ENCODE measurements at places on chromosomes 5 and 9.

GRCh38 chr9:127918183-127919107 lies 1.6 kb upstream of the ST6GALNAC4 start:
- no peak for DNase-seq

GRCh38 chr9:99819856-99820684 lies 1.6 kb upstream of the NR4A3 start:
- DNase-seq = peak; percentile 95

DNA sequence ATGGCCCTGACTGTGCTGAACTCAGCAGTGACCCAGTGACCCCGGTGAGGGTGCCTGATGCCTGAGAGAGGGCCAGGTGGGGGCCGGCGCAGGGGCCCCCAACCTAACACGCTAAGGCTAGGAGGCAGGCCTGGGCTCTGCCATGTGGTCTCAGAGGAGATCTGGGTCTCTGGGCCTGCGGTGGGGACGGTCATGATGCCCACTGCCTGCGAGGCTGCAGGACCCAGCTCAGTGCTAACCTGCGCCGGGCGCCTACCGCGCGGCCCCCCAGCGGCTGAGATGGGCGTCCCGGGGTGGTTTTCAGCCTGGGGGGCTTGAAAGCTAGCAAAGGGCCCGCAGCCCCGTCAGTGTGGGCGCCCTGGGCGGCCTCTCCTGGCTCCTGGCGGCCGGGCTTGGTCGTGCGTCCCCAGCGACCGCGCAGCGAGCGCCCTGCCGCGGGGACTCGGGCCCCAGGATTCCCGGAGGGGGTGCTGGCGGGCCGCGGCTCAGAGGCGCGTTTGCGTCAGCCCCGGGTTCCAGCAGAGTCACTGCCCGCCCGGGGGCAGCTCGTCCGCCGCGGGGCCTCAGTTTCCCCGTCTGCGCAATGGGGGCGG lies 2.5 kb downstream of the EGFL7 start:
- DNase-seq = no peak

GRCh38 chr5:72488756-72489155 lies 18.5 kb downstream of the ZNF366 start:
- no peak for DNase-seq

GRCh38 chr5:142870532-142871362 lies 100.6 kb downstream of the ARHGAP26 start:
- DNase-seq = no peak

- DNase-seq = no peak
These were observed 468.4 kb upstream of the CDH6 start for GRCh38 chr5:30725073-30725472.

GRCh38 chr9:102428305-102428704 lies 566.8 kb upstream of the CYLC2 start:
- no peak for DNase-seq

DNA sequence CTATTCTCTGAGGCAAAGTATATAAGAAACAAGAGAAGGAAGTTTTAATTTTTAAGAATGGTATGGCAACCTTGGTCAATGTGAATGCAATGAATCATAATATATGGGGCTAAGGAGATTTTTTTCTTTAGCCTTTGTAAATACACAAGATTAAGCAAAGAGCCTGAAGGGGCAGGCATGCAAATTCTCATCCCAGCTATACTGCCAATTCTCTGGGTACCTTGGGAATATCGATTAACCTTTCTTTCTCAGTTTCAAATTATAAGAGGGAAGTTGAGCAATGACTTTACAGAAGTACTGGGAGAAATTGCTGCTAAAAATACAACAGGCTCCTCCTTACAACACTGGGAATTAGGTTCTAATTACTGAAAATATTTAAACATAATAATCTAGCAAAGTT lies 97.5 kb downstream of the MRPS27 start:
- no peak for DNase-seq

- DNase-seq = no peak
These were observed 77.6 kb downstream of the C5orf15 start for GRCh38 chr5:133890776-133891280.

- peak; percentile 54 for DNase-seq
These were observed 32.6 kb downstream of the FNBP1 start for GRCh38 chr9:130010151-130010988.

DNA sequence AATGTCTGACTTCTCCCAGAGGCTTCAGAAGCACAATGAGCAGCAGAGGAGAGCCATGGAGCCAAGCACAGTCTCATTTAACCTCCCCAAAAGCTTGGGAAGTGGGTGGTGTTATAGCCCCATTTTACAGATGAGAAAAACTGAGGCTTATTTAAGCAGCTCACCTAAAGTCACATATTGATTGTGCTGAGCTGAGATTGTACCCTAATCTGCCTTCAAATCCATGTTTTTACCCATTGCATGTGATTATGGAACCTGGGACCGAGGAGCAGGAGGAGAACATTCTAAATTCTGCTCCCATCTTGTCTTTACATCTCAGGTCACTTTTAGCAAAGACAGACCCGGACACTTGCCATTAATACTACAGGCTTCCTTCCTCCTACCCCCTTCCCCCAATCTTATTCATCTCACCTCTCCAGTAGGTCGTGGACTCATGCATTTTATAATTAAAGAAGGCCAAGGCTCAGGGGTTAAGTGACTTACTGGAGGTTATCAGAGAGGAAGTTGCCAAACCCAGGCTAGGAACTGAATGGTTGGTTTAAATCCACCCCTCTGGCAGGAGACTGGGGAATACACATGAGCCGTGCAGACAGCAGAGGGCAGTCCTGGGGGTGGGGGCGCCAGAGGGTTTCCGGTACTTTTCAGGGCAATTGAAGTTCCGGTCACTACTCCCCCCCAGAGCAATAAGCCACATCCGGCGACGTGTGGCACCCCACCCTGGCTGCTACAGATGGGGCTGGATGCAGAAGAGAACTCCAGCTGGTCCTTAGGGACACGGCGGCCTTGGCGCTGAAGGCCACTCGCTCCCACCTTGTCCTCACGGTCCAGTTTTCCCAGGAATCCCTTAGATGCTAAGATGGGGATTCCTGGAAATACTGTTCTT lies 51.0 kb upstream of the IL17B start:
- DNase-seq = no peak

DNA sequence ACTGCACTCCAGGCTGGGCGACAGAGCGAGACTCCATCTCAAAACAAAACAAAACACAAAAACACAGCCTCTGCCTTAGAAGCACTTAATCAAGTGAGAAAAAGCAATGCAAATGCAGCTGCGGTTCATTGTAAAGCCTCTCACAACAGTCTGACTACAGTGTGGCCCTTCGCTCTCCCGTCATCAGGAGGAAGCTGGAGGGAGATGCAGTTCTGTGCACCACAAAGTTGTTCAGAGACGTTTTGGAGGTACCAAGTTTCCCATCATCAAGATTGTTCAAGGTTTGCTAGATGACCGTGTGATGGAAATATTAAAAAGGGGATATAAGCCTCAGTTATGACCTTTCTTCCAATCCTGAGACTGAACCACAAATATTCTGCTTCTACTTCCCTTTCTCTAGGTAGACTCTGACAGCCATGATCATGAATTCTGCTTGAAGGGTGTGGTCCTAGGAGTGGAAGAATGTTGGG lies 40.9 kb downstream of the SEC61B start:
- no peak for DNase-seq

GRCh38 chr9:104232781-104233341 lies 138.8 kb downstream of the SMC2 start:
- DNase-seq = no peak

DNA sequence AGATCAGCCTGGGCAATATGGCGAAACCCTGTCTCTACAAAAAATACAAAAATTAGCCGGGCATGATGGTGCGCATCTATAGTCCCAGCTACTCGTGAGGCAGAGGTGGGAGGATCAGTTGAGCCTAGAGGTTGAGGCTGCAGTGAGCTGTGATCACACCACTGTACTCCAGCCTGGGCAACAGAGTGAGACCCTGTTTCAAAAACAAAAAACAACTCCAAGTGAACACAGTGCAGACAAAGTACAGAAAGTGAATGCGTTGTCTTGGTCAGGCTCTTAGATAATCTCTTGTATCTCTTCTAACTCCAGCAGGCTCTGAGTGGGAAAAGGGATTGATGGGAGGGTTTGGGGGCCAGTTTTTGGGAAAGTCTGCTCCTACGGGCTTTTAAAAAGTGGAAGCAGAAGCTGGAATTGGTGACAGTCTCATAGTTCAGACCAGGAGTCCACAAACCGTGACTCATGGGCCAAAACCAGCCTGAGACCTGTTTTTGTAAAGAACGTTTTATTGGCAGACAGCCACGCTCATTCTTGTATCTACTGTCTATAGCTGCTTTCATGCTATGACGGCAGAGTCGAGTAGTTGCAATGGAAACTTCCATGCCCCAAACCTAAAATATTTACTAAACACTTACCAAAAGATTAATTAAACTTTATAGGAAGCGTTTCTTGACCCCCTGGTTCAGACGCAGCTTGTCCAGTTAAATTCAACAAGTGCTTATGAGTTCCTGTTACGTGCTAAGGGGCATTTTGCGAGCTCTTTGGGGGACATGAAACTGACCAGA lies 32.9 kb downstream of the NDST1 start:
- no peak for DNase-seq

DNA sequence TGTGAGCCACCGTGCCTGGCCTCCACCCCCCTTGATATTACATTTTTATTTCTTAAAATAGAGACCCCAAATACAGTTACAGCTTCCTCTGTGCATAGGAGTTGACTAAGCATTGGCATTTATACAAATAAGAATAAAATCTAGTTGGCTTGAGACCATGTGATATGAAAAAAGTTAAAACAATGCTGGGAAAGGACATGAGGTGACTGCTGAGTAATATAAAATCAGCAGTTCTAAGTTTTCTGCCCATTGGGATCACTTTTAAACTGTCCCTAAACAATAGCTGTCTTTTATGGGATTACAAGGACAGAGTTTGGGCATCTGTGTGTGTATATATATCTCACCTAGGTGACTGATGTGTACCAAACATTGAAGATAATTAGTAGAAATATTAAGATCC lies 96.6 kb downstream of the UBE2R2 start:
- DNase-seq = no peak

DNA sequence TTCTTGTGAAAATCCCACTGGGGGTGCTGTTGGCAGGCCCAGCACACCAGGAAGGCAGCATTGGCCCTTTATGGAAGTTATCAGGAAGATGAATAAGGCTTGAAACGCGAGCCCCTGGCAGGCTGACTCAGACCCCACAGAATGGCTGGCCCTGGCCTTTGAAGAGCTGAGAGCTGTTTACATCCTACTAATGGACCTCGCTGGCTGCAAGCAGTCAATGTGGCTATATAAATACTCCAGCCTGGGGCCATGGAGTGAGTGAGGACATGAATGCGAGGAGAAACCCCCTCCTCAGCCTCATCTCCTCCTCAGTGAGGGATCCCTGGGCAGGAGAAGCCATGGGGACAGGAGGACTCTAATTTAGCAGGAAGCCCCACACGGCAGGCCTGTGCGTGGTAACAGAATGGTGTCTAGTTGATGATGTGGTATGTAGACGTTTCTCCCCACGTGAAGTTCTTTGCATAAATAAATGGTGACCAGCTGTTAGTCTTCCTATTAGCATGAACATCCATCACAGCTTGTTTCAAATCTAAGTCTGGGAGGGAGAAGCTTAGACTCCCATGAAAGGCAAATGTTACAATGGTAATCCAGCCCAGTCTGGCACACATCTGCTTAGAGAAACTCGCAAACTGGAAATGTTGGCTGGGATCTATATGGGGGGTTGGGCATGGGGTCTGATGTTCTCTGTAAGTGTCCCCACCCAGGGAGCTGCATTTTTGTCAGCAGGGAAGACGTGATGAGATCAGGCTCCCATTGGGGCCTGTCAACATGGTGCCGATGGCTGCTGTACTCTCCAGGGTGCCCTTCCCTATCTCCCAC lies 175.1 kb upstream of the PITX1 start:
- DNase-seq = no peak

DNA sequence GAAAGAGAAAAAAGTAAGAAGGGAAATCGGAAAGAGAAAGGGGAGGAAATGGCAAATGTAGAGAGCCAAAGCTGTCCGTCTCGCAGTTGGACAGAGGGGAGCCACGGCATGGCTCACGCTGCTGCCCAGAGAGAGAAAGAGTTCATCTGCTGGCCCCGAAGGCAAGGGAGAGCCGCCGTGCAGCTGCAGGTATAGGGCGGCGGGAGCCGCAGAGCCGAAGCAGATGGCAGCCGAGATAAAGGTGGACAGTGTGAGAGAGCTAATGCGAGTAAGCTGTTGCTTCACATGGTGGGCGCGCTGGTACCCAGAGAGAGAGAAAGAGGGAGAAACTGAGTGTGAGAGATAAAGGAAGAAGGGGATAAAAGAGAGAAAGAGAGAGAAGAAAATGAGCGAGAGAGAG lies 188.4 kb upstream of the PPP1R26 start:
- DNase-seq = no peak

DNA sequence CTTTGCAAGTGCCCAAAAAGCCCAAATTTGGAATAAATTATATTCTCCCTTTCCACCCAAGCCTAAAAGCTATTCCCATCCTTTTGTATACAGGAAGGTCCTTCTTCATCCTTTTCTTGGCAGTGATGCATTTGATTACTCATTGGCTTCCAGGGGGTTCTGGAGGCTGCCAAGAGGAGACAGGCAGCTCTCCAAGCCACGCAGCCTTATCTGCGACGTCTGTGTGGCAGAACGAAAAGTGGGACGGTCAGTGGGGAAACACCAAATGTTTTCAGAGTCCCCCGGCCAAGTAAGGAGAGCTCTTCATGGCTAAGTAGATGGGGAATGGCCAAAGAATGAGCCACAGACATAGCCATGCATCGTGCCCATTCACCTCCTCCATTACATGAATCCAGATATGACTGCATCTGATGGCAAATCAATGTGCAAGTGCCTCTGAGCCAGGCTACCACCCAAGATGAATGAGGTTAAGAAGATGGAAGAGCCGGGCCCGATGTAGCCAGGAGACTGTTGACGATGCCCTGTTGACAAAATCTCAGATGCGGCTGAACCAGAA lies 12.1 kb downstream of the ADAM19 start:
- no peak for DNase-seq

GRCh38 chr9:114929201-114929600 lies 1.2 kb downstream of the TNFSF8 start:
- no peak for DNase-seq

DNA sequence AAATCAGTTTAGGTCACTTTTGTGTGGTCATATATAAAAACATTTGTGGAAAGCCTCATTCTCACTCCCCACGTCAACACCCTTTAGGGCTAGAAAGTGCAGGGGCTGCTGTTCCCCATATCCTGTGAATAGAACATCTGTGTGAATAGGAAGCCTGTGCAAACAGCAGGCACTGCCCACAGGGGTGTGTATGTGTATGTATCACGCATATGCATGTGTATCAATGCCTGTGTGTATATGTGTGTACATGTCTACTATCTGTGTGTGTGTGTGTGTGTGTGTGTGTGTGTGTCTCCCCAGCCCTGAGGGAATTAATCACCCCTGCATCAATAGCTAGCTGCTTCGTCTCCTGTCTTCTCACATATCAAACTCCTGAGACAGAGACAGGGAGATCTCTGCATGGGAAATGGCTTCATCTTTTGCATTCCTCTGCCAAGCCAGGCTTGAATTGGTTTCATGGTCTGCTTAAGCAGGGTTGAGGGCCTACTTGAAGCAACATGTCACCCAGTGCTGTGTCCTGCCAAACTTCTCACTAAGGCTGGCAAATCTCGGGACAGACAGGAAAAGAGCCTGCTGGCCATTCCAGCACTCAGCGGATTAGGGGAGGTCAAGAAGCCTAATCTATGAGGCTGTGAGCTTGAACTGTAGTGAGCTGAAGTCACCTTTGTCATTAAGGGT lies 265.8 kb downstream of the ADAMTSL1 start:
- DNase-seq = no peak

- DNase-seq = no peak
These were observed 8.1 kb upstream of the RAD23B start for GRCh38 chr9:107274953-107275422.

- no peak for DNase-seq
These were observed 602.2 kb downstream of the BNC2 start for GRCh38 chr9:16268067-16268881.

- DNase-seq = no peak
These were observed 778.3 kb downstream of the PRELID2 start for GRCh38 chr5:145056800-145057199.

Data from activated T-cell treated with anti-CD3 and anti-CD28 coated beads, Interleukin-2, amount 50 U/mL, for 24 hours (primary cell).